ENCODE measurements at places on chromosomes 11 and 22.

DNA sequence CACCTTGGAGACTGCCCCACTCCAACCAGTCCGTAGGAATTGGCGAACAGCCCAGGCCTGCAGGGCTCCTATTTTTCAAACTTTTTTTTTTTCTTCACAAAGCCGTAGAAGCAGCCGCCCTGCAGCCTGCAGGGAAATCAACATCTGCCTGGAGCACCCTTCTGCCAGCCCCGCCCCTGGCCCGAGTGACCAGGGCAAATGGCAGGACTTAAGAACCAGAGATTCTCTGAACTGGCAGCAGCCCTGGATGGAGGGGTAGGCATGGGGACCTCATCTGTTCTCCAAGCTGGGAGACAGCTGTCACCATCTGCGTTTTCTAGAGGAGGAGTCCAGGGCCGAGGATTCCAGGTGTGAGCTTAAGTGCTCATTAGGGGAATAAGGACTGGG, 5.6 kb downstream of the SCN2B start:
- no peak for DNase-seq

DNA sequence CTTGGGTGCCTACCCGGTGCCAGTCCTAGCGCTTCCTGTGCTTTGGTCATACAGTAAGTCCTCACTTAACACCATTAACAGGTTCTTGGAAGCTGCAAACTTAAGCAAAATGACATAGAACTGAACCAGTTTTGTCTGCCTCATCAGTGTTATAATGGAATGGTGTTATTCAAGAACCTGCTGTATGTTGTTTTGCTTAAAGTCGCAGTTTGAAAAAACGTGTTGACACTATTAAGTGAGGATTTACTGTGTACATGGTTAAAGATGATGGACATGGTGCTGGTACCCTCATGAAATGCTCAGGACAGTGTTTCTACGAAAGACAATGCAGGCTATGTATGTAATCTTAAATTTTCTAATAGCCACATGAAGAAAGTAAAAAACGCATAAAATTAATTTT, 41.3 kb downstream of the PPP6R3 start:
- no peak for DNase-seq

GRCh38 chr11:66281776-66282467, 3.9 kb downstream of the CNIH2 start:
- DNase-seq: no peak

DNA sequence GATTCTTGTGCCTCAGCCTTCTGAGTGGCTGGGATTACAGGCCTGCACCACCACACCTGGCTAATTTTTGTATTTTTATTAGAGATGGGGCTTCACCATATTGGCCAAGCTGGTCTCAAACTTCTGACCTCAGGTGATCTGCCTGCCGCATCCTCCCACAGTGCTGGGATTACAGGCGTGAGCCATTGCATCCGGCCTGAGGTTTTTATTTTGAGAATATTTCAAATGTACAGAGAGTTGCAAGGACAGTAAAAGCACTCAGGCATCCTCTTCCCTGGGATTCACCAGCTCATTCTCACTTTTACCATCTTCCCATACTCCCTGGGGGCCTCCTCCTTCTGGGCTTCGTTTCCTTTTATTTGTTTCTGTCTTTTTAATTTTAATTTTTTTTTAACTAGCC, 12.1 kb downstream of the MED15 start:
- DNase-seq: no peak

- no peak for DNase-seq
These were observed 169.6 kb downstream of the CRYBB2 start for GRCh38 chr22:25388866-25389540.

DNA sequence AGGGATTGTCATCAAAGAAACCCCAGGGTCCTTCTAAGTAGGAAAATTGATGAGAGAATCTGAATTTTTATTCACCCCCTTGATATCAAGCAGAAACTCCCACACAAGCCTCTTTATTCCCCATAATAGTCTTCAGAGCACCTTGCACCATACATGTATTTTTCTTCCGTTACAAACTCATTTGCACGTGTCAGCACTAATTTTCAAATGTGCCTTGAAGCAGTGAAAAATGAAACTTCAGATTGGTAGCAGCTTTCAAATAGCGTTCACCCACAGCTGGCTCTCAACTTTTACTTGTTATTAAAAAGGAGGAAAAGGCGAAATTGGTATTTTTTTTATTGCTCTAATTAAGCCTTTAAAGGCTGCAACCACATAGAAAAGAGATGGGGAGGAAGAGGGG, 343.0 kb upstream of the TENM4 start:
- DNase-seq: no peak

DNA sequence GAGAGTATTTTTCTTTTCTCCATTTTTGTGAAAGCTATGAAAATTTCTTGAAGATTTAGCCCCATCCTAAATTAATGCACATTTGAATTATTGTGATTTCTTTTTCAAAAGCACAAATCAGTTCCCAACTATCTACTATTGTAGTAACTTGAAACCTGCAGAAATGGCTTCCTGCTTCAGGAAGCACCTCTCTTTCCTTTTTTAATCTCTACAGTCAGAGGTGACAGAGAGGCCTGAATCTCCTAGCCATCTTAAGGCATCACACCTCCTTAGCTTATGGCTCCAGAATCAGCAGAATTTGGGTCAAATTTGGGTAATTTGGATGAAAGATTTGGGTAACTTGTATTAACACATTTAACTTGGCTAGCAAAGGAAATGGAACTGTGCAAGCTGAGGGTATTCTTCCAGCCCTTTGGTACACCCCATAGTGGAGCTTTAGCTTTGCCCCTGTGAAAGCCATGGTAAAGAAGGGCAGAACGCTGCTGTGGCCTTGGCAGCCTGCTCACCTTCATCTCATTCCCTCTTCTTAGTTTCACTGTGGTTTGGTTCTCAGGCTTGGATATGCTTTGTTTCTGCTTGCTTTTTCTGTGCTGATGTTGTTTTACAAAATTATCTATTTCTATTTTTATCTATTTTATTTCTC, 16.2 kb downstream of the TBCEL start:
- DNase-seq: no peak

DNA sequence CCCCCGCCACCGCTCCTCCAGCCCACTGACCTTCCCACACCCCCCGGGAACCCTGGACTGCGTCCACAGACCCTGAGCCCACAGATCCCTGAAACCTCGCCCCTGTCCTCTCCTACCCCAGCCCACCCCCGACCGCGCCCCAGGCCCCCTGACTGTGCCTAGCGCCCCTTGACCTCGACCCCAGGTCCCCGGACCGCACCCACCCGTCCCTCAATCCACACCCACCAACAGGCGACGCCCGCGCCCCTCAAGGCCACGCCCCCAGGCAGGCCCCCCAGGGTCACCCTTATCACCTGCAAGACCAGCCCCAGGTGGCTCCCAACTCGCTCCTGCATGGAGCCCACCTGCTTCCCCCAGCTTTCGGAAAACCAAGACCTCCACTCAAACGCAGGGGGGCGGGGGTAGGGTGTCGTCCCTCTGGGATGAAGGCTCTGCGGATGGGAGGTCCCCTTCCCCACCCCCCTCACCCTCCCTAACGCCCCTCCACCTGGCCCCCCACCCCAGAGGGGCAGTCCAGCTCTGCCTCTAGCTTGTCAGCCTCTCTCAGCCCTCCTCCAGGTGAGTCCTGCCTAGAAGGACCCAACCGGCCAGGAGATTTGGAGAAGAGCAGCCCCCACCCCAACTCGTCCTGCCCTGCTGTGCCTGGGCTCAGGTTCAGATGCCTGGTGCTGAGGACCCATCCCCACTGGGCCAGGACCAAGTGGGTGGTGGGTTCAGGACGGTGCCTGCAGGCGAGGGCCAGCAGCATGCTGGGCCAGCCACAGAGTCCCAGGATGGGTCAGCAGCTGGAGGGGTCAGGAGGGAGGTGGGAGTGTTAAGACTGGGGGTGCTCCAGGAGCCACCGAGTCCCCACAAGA, 3.1 kb upstream of the IL17REL start:
- DNase-seq: no peak

- DNase-seq: no peak
These were observed 101.8 kb downstream of the USP35 start for GRCh38 chr11:78290293-78291176.

DNA sequence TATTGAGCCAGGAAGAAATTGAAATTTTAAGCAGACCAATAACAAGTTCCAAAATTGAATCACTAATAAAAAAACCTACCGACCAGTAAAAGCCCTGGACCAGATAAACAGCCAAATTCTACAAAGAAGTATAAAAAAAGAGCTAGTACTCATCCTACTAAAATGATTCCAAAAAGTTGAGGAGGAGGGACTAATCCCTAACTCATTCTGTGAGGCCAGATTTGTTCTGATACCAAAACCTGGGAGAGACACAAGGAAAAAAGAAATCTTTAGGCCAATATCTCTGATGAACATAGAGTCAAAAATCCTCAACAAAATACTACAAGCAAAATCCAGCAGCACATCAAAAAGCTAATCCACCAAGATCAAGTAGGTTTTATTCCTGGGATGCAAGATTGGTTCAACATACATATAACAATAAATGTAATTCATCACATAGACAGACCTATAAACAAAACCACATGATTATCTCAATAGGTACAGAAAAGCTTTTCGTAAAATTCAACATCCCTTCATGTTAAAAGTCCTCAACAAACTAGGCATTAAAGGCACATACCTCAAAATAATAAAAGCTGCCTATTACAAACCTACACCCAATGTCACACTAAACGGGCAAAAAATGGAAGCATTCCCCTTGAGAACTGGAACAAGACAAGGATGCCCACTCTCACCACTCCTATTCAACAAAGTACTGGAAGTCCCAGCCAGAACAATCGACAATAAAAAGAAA, 13.1 kb downstream of the OR52A5 start:
- no peak for DNase-seq

DNA sequence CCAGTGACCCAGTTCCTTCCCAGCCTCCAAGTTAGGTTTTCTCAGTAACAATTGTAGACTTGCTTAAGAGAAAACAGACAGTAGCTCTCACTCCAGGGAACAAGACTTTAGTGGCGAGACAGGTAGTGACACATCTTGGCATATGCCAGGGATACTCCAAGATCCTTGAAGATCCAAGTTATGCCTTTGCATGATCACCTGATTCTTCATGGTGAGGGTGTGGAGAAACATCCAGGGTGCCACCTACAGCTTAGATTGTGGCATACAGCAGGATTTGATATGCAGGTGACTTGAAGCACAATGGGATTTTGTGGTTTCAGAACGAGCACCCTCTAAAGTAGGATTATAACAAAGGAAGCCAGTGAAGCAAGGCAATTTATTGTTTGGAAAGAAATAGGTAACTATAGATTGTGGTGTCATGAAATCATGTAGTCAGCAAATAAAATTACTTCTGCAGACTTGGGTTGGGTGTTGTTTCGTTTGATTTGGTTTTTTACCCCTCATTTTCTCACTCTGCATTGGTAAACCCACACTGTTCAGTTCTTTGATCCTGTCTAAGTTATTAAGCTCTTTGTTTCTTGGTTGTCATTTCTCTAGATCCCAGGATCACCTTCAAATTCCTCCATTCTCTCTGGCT, 9.2 kb downstream of the POU2AF3 start:
- no peak for DNase-seq

DNA sequence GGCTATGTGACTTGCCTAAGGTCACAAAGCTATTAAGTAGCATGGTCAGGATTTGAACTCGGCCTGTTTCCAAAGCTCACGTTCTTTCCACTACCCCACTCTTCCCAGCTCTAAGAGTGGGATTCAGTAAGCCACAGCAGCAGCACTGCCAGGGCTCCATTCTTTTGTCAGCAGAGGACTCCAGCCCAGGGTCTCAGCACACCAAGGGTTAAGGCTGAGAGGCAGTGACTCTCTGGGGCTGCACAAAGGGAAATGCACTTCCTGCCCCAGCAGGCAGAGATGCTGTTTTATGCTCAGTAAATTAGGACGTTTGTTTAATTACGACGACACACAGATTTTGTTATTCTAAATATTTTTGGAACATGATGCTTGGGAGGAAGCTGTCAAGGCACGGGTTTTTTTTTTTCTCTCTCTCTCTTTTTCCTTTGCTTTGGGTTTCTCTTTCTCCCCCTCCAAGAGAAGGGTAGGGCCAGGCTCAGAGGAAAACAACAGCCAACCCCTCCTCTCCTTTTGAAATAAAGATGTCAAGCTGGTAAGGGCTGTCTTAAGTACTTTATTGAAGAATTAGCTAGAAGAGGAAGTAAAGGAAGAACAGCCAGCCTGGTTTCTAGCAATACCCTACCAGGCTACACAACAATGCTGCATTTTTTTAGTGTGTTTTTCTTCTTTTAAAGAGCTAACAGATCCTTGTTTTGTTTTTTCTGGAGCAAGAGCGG, 2.8 kb downstream of the MYH9 start:
- DNase-seq: peak; percentile 38

GRCh38 chr11:71485063-71485399, 32.0 kb downstream of the NADSYN1 start:
- no peak for DNase-seq

- no peak for DNase-seq
These were observed 615 bp downstream of the FADS3 start for GRCh38 chr11:61890529-61891330.

DNA sequence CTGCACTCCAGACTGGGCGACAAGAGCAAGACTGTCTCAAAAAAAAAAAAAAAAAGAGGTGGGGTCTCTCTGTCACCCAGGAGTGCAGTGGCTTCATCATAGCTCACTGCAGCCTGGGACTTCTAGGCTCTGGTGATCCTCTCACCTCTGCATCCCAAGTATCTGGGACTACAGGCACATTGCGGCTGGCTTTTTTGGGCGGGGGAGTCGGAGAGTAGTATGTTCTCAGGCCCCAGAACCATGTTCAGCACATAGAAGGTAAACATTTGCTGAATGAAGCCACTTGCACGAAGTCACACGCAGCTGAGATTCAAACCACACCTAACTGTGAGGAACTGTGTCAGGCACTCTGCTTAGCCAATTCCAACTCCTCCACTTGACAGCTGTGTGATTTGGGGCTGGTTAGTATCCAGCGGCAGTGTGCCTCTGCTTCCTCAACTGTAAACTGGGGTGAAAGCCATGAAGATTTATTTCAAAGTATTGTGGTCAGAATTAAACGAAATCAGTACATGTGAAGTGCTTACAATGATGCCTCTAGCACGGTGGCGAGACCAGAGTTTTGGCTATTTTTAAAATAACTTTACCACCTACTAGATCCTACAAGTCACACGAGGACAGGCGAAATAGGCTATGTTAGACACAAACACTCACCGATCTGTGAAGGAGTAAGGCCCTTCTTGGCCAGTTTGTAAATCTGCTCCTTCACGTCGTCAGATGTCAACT, 789 bp downstream of the RPS13 start:
- DNase-seq: no peak
